ENCODE measurements at places on chromosomes 3 and 15.

DNA sequence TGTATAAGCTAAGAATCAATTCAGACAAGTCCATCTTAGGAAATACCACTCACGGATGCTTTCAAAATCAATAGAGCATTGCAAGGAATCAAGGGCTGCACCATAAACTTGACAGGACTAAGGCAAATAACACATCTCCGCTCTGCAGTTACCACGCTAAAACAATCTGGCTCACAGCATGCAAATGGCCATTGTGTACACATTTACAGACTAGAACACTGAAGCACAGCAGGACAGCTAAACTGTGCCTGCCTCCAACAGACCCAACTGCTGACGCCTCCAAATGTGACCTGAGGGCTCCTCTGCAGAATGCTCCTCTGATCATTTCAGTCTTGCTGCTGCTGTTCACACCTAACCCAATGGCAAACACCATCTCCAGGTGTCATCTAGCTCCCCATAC, 104.3 kb downstream of the MEX3B start:
- DNase-seq, result no peak

GRCh38 chr3:126021224-126021623, 52.2 kb downstream of the ROPN1B start:
- DNase-seq, result no peak

- no peak for DNase-seq
Observed at GRCh38 chr3:20798666-20799065, 612.7 kb upstream of the SGO1 start.

DNA sequence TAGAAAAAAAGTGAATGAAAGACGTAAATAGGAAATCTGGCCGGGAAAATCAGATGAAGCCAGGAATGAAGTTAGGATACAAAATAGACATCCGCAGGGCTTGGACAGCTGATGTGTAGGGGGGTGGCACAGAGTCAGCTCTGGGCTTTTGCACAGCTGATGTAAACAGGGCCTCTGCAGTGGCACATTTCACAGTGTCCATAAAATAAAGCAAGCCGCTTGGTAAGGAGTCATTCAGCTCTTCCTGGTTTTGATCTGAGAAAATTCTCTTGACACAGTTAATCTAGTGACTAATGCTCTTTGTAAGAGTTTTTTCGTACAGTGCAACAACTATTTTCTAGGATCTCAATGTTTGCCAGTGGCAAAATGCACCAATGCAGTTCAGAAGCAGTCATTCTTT, 153.3 kb downstream of the USP13 start:
- DNase-seq, result no peak

DNA sequence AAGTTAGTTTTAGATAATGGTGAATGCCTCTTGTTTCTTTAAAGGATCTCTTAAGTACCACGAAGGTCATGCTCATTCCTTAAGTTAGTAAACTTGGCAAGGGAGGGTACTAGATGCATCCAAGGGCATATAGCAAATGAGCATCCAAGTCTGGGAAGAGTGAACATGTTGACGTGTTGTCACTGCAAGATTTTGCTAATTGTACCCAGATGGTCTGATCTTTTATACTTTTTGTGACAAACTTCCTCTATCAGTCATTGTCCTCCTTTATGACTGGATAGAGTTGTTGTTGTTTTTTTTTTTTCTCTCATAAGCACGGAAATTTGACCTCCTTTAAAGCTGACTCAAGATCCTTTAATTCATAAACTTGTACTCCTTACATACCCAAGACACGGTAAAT, 121.3 kb downstream of the CHST2 start:
- no peak for DNase-seq

DNA sequence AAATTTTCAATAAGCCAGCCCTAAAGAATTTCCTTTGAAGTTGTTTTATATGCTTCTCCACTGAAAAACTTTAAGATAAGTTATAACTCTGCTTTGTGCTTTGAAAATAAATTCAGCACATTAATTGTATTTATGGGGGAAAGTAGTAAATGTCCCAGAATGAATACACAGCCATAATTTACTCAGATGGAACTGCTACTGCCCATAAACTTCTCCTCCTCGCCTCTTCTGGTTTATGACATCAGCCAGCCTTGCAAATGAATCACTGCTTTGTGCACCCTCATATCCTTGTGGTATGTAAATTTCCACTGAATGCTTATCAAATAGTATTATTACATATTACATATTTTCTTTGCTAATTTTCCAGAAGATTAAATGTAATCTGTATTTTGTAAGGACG, 302.0 kb downstream of the DIPK2A start:
- no peak for DNase-seq

- DNase-seq, result no peak
Observed at GRCh38 chr15:50500352-50500751, 46.1 kb downstream of the USP50 start.

DNA sequence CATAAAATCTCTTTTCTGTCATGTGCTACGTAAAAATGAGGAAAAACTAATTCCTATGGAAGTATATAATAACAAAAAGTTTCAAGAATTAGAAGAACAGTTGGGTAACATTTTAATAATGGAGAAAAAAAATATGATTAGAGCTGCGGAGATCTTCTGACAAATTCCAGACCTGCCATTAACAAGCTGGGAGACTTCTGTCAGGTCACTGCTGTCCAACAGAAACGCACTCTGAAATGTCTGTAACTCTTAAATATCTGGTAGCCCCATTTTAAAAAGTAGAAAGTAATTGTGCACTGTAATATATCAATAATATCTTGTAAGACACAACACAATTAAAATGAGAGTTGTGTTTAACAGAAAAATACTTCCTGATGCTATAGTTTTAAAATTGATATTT, 15.7 kb downstream of the GOLIM4 start:
- no peak for DNase-seq
